ENCODE measurements at places on chromosomes 11 and 22. TPM values are rescaled to one million over a fixed set of nuclear protein-coding genes. Genes with fewer than 3 reads are reported as not detected.

DNA sequence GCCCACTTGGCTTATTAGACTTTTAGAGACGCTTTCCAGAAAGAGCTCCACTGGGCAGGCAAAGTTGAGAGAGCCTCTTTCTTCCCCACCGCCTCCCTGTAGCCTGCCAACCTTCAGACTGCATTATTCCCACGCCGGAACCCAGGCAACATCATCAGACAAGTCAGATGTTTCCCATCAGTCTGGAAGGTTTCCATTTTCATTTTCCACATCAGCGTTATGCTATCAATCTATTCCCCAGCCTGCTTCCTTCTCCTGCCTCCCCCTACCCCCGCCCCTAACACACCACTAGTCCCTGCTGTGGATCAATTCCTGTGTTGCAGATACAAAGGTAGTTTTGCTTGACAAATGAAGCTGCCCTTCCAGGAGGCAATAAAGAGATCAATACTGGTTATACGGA is 184.8 kb downstream of the DSCAML1 start:
- no peak for DNase-seq

- no peak for DNase-seq
These were observed 137.9 kb downstream of the CTTN start for GRCh38 chr11:70536051-70536877.

DNA sequence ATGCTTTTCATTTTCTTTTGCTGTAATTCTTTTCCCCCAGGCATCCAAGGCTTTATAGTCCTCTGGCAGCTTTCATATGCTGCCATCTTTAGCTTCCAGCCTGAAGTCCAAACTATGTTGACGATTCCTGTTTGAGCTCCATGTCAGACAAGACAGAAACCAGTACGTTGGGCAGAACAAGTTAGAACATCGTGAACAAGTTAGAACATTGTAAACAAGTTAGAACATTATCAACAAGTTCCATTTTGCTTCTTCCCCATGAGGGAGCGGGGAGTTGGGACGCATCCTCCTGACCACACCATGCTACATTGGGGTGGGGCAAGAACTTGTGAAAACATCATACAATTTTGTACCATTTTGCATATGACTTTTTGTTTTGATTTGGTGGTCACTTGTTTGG is 23.9 kb downstream of the GLB1L2 start:
- no peak for DNase-seq

Gene TMPRSS5
- total RNA-seq = 0.47 TPM

- DNase-seq = no peak
These were observed 12.5 kb upstream of the SELENOH start for GRCh38 chr11:57728829-57729228.
